ENCODE measurements at places on chromosomes 12 and 14.

DNA sequence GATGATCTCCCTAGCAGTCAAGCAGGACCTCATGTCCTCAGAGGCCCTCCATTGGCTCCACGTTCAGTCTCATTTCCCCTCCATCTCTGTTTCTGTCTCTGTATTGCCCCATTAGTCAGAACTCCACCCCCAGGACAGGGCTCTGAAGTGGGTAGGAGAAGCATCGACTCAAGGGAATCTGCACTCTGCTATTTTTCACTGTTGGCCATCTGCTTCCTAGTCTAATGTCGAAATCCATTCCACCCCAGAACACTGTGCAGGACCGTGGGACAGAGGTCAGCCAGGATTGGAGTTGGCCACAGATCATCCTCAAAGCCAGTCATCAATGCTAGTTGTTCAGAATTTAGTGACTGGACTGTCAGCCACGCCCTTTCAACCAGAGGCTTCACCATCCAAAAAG lies 10.1 kb downstream of the KRT77 start:
- DNase-seq = no peak

GRCh38 chr14:48536318-48536717 lies 860.9 kb upstream of the MDGA2 start:
- no peak for DNase-seq

DNA sequence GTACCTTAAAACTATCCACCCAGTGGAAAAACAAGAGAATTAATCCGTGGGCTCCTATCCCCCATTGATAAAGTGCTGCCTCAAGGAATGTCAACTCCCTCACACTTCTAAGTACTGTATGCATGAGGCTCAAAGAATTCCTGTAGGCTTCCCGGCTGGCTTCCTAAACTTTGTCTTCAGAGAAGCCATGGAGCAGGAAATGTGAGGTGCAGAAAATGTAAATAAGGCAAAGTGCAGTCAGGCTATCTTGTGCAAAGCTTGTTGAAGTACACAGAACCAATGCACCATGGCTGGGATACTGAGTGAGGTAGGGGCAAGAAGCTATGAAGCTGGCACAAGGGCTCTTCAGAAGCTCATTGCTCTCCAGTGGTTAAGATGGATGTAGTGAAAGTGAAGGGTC lies 611.0 kb downstream of the FSCB start:
- DNase-seq = no peak

DNA sequence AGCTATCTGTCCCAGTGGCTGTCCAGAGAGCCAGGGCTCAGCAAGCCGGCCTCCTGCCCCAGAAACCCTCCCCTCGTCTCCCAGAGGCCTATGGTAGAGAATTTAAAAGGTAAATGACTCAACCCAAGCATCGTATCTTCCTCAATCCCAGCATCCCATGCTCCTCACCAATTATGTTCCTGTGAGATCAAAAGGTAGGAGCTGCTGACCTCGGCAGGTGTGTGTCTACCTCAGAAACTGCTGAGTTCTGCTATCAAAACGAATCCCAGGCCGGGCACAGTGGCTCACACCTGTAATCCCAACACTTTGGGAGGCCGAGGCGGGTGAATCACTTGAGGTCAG lies 49.3 kb downstream of the FOXN3 start:
- no peak for DNase-seq

DNA sequence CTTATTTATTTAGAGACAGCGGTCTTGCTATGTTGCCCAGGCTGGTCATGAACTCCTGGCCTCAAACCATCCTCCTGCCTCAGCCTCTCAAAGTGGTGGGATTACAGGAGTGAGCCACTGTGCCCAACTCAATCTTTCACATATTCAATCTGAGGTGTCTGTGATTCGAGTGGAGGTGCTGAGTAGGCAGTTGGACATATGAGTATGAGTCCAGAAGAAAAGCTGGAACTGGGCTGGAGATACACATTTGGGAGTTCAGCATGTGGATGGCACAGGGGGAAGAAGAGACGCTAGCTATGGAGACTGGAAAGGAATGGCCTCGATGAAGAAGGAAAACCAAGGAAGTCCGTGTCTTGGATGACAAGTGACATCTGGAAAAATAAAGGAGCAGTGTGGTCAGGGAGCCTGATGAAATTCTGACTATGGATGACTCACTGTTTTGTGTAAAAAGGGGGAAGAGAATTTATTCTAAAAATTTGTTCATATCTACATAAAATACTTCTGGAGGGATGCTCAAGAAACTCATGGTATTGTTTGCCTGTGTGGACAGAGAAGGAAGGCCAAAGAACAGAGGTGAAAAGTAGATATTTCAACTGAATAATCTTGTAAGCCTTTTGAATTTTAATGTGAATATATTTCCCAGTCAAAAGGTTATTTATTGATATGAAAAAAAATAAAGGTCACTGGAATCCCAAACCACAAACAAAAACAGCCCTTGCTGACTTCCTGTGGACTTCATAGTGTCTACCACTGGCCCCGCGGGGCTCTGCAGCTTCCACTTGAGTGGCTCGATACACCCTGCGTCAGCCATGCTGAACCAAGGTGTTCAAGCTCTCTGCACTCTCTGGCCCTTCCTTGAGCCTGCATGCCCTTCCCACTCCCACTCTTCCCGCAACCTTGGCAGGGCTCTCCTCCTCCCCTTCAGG lies 8.9 kb upstream of the LTA4H start:
- no peak for DNase-seq

GRCh38 chr14:69561893-69562292 lies 12.8 kb downstream of the CCDC177 start:
- no peak for DNase-seq

- DNase-seq = no peak
These were observed 20.8 kb downstream of the HSP90AA1 start for GRCh38 chr14:102066041-102066451.

DNA sequence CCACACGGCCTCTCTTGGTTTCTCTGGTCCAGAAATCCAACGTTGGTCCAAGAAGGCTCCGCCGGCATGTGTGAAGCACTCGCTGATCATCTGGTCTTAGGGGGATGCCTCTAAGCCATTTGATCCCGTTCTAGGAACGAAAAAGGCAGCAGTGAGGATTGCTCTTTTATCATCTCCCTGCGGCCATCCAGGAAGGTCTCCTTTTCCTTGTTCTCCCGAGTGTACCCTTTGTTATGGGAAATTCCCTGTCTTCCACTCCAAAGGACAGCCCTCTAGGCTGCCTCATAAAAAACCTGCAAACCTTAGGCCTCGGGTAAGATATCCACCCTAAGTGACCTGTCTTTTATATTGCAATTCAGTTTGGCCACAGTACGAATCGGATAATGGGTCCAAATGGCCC lies 85.8 kb downstream of the TMTC3 start:
- DNase-seq = no peak

DNA sequence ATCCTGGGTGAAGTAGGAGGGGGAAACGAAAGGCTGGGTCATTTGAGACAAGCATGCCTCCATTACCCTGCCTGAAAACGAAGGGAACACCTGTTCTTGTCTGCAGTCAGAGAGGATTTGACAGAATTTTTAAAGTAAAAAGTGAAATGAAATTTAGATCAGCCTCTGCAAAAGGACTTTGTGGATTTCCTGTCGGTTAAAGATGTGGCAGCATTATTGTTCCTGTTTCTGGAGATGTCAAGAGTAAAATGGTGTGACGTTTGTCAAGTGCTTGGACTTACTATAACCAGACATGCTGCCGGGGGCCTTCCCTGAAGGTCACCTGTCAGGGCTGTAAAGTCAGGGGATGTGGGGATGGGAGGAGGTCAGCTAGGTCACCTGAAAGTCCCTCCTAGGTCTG lies 32.0 kb downstream of the NRXN3 start:
- no peak for DNase-seq

DNA sequence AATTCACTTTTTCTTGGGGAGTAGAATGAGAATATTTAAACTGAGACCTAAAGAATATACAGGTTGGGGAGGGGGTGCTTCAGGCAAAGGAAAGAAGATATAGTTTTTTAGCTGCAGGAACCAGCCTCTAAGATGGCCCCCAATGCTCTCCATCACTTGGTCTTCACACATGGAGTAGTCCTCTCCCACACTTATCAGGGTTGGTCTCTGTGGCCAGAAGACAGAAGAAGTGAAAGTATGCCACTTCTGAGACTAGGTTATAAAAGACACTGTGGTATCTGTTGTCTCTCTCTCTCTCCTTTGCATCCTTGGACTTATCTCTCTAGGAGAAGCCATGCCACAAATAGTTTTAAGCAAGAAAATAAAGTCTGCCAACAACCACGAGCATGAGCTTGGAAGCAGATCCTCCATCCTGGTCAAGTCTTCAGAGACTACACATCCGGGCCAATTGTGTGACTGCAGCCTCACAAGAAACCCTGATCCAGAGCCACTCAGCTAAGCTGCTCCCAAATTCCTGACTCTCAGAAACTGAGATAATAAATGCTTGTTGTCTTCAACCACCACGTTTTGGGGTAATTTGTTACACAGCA lies 18.0 kb downstream of the PUS7L start:
- no peak for DNase-seq

GRCh38 chr14:36555998-36556743 lies 26.2 kb downstream of the NKX2-8 start:
- DNase-seq = no peak

- peak; percentile 34 for DNase-seq
These were observed 14.7 kb downstream of the PTPRO start for GRCh38 chr12:15336768-15337553.

DNA sequence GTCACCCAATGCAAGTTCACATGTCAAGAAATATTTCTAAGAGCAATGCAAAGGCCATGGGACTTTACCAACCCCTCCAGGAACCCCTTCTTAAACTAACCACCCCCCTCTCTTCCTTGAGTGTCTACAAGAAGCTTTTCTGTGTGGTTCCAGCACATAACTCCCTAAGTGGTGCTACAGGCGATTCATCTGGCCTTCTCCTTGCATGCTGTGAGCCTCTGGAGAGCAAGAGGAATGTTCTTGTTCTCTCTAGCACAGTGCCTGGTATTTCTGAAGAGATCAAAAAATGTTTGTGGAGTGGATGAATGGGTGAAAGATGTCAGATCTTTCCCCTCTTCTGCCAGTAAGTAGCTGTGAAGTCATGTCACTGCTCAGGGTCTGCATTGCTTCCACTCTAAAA lies 5.9 kb upstream of the RNASE12 start:
- DNase-seq = no peak

DNA sequence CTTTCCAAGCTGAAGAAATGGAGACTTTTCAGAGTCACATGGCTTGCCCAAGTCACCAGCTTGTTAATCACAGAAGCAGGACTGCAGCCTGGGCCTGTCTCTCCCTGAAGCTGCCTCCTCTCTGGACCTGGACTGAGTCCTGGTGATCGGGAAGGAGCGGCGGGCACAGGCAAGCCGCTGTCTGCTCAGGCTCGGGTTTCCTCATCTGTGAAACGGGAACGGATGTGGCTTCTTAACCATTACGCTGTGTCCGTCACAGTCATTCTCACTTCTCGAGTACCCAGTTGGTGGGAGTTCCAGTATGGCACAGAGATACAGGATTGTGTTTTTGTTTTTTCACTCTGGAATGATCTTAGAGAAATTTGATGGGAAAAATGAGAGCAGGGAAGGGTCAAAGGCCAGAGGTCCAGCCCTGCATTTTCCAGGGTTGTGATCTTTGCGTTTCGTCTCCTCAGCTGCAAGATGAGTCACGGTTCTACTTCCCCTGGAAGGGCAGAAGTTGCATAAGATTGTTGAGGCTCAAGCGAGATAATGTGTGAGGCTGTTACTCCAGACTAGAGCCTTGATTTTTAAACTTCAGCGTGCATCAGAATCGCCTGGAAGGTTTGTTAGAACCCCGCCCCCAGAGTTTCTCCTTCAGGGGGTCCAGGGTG lies 7.6 kb upstream of the LRTM2 start:
- no peak for DNase-seq

- DNase-seq = peak; percentile 70
These were observed 6.3 kb downstream of the DHH start for GRCh38 chr12:49088150-49088931.

GRCh38 chr12:30930238-30930637 lies 3.7 kb downstream of the TSPAN11 start:
- DNase-seq = no peak

DNA sequence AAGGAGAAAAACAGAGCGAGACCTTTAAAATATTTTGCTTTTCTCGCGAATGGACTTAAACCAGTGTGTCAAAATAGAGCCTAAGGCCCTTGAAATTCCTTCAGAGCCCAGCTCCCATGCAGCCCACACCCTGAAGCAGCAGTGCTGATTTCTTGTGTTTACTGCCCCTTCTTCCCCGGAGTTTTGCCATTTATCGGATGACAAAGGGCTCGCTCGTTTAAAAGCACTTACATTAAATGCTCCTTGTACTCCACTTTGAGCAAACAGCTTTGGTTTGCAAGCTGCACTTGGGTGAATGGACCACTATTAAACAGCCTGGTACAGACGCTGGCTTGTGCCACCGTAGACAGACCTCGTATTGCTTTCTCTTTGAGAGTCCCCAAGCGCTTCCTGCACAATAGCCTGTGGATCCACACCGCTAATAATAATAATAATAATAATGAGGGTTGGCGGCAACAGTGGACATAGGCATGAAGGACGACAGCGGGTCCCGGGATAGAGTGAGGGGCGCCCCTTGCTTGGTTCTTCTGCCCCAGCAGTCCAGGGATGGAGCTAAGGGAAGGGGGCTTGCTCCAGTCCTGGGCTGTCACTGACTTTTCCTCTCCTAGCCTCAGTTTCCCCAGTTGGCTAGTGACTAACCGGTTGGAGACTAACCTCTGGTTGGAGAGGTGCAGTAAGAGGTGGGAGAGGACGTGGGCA lies 6.6 kb downstream of the DLK1 start:
- DNase-seq = no peak

DNA sequence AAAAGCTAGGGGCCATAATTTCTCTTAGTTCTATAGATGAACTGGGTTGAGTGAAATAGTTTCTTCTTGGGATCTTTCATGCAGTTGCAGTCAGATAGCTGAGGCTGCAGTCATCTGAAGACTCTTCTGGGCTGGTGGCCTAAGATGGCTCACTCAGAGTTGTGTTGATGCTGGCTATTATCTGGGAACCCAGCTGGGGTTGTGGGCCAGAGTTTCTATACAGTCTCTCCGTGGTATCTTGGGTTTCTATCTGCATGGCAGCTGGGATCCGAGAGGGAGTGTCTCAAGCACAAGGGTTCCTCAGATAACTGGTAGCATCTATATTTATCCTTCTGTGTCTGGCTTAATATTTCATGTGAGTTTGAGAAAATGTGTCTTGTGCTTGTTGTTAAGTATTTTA lies 21.1 kb downstream of the AVPR1A start:
- DNase-seq = no peak

- peak; percentile 46 for DNase-seq
These were observed 4.9 kb downstream of the GPRC5A start for GRCh38 chr12:12896260-12896659.

DNA sequence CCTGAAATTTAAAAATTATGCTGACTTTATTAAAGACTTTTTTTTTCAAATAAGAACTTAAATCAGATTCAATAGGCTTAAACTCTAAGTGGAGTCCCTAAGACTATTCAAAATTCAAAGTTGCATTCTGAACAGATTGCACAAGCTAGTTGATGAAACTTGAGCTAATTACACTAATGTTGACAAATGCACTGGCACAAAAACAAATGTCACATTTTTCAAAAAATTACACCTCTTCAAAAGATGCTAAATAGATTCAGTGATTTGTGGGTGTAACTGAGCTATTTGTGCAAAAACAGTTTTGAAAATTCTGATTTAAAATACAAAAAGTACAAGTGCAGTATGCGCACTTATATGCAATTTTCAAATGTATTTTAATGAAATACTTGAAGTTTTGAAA lies 205.4 kb downstream of the RERGL start:
- no peak for DNase-seq

Data from SW 1271 (cell line).